Small intestine (tissue), 16 donors: ENCODE measurements at places on chromosomes 16 and 17. TPM values are rescaled to one million over a fixed set of nuclear protein-coding genes. Genes with fewer than 3 reads are reported as not detected.

Gene ADORA2B
- 6.0 TPM for polyA plus RNA-seq

Gene RAMP2
- polyA plus RNA-seq = 48.2 TPM

- H3K4me1 ChIP-seq = peaks cover 2% of the 10 kb centered on the region
- peak; percentile 87 for DNase-seq
- no peak overlapping the region for H3K4me3 ChIP-seq
- H3K36me3 ChIP-seq = no peaks in the 10 kb centered on the region
- peak overlapping the region; percentile 53 for H3K27ac ChIP-seq
Measured at GRCh38 chr17:5241861-5242671, 7.4 kb upstream of the SCIMP start.

GRCh38 chr17:81246679-81247338 is 7.7 kb downstream of the NDUFAF8 start:
- no peaks in the 10 kb centered on the region for H3K4me1 ChIP-seq
- no peak overlapping the region for H3K27ac ChIP-seq
- H3K36me3 ChIP-seq = peaks cover 2% of the 10 kb centered on the region
- no peak overlapping the region for H3K4me3 ChIP-seq
- DNase-seq = no peak

Gene ABCA10
- polyA plus RNA-seq = 2.4 TPM

Gene DPEP2
- 3.2 TPM for polyA plus RNA-seq

Gene RHBDL1
- polyA plus RNA-seq = 6.2 TPM

Gene RNF43
- polyA plus RNA-seq = 5.6 TPM

DNA sequence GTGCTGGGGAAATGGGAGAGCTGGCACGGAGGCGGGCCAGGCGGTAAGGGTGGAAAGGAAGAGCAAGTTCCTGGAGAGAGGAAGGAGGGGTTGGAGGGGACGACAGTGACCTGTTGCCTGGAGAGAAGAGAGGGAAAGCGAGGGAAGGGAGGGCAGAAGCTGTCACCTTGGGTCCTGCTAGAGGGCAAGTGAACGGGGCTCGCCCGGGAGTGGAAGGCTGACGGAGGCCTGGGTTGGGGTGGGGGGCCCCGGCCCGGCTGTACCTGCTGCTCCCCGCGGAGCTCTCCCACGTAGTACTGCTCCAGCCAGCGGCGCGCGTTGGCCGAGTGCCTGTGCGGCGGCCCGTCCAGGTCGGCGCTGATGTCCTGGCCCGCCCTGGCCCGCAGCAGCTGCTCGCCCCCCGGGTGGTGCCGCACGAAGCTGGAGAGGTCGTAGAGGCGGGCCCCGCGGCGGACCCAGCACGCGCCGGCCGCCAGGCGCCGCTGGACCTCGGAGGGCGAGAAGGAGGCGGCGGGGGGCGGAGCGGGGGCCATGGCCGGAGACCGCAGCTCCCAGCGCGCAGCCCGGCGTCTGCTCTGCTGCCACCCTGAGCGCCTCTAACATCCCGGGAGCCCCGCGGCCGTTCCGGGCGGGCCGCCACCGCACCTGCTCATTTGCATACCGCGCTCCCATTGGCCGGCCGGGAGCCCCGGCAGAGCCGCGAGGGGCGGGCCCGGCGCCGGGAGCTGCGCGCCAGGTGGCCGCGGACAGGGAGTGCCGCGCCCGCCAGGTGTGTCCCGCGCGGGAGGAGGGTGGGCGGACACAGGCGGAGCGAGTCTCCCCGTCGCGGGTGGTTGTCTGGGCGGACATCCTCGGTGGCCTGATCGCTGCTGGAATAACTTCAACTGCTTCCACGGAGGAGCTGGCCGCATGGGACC is at the start of gene FA2H:
TSS of gene FA2H (minus strand) at position 598 of the 917 bp plus-strand sequence. CDS start at position 533, 65 bp downstream.
- no peaks in the 10 kb centered on the region for H3K27me3 ChIP-seq
- H3K36me3 ChIP-seq = no peaks in the 10 kb centered on the region
- peak within 1 kb of the TSS; percentile 69 for H3K27ac ChIP-seq
- peak; percentile 95 for DNase-seq
- no peaks in the 10 kb centered on the region for H3K4me1 ChIP-seq

Gene CCL3
- polyA plus RNA-seq = 1.9 TPM

- no peak overlapping the region for H3K27ac ChIP-seq
- H3K27me3 ChIP-seq = no peaks in the 10 kb centered on the region
- H3K4me3 ChIP-seq = no peak overlapping the region
Measured at GRCh38 chr17:34765291-34765690, 185.9 kb downstream of the TMEM132E start.

GRCh38 chr17:7677388-7678067 is 9.8 kb downstream of the TP53 start:
- no peak for DNase-seq
- no peak overlapping the region for H3K4me3 ChIP-seq
- H3K27me3 ChIP-seq = no peaks in the 10 kb centered on the region
- no peaks in the 10 kb centered on the region for H3K4me1 ChIP-seq
- no peak overlapping the region for H3K27ac ChIP-seq

DNA sequence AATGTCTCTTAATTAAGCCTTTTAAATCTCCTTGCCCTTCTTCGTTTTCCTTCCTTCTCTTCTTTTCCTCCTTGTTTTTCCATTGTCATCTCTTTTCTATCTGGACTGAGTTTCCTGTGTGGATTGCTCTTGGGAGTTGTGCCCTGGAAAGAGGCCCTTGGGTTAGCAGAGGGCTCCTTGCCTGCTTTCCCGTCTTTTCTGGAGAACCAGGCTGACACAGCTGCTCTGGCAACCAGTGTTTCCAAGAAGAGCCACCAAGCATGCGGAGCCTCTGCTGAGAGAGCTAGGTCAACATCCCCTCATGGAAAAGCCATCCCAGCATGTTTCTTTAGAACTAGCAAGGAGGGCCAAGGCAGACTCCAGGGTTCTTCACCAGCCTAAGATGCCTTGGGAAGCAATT is 75.4 kb downstream of the HLF start:
- no peak overlapping the region for H3K27ac ChIP-seq
- H3K36me3 ChIP-seq = no peaks in the 10 kb centered on the region
- no peaks in the 10 kb centered on the region for H3K4me1 ChIP-seq
- DNase-seq = no peak

- DNase-seq = no peak
- peaks cover 3% of the 10 kb centered on the region for H3K36me3 ChIP-seq
- H3K27ac ChIP-seq = no peak overlapping the region
- no peak overlapping the region for H3K4me3 ChIP-seq
Measured at GRCh38 chr17:57478478-57479250, 222.3 kb downstream of the MSI2 start.
